OCI-M1 (cell line): ENCODE measurements at places on chromosomes 3 and 15.

DNA sequence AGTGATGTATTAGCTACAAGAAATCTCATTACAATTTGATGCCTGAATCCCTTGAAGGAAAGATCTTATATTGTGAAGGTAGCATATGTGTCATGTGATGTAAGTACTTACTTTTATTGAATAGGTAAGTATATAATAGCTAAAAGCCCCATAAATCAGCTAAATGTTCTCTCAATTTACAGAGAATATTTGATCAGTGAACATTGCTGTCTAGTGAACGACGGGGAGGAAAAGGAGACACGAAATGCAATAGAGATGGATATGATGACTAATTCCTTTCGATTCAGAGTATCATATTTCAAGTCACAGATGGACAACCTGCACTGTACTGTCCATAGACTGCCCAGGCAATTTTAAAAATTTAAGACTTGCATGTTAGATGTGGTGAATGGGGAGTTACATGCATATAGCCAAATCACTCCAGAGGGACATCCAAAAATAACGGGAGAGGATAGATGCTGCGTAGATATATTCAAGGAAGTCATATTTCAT lies 462.1 kb upstream of the CDIN1 start:
- DNase-seq: no peak

DNA sequence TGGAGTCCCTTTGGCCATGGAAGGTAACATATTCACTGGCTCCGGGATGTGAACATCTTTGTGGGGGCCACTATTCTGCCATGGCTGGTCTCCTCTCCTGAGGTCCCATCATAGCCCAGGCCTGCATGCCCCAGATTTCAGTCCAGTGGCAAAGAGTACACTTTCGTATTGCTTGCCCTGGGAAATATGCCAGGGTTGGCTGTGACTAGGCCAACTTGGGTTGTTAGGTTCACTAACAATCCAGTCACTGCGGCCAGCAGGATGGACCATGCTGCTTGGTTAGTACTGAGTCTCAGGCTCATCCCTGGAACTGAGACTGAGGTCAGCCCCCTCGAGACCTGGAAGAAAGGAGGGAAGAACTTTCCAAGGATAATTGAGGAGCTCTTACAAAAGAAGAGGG lies 9.8 kb upstream of the EEFSEC start:
- no peak for DNase-seq

GRCh38 chr15:90266485-90266884 lies 1.0 kb downstream of the NGRN start:
- peak; percentile 48 for DNase-seq

GRCh38 chr3:193711964-193712598 lies 119.1 kb downstream of the OPA1 start:
- DNase-seq: no peak

GRCh38 chr3:125000661-125001060 lies 55.1 kb downstream of the HEG1 start:
- DNase-seq: no peak

GRCh38 chr3:129599073-129599472 lies 7.4 kb downstream of the PLXND1 start:
- DNase-seq: no peak

- no peak for DNase-seq
These were observed 83.9 kb downstream of the IL20RB start for GRCh38 chr3:137041686-137042085.

GRCh38 chr3:129104051-129104450 lies 17.6 kb downstream of the RAB43 start:
- DNase-seq: no peak

- DNase-seq: no peak
These were observed 268.5 kb upstream of the TMC3 start for GRCh38 chr15:81642451-81642990.

DNA sequence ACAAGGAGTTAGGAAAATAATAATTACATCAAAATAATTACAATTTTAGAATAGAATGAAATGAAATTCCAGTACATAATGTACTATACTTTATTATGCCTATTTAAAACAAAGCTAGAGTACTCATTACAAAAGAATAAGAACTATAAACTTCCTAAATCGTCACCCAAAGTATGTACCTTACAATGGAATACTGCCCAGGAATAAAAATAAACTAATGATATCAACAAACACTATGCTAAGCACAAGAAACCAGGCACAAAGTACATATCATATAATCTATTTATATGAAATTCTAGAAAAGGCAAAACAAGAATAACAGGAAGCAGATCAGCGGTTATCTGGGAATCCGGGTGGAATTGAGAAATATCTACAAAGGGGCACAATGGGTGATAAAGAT lies 84.7 kb downstream of the MYO9A start:
- peak; percentile 4 for DNase-seq
